ENCODE measurements at places on chromosomes 2 and 18.
A peak's percentile ranks its signal among the peaks of the same experiment; 100 is the strongest.

DNA sequence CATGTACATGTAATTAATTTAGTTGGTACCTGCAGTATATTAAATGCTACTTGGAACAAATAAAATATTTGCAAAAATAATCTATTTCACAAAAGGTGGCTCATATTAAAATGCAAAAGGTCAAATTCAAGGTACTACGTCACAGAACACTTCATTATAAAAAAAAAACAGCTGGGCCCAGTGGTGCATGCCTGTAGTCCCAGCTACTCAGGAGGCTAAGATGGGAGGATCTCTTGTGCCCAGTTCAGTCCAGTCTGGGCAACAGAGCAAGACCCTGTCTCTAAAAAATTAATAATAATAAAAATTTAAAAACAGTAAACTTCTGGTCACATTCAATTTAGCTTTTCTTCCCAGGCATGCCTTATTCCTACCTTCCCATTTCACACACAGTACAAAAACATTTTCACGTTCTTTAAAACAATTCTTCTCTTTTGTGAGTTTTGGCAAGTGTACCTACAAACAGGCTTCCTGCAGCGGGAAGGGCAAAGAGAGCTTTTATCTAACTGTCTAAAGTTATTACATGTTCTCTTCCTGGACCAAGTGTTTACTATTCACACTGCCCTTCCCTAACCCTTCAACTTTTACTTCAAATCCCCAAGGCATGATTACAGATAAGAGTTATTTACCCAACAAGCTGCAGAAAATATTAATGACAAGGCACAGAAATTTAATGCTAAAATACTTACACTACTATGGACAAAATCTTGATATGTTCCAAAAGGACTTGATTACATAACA, 10.7 kb downstream of the BAZ2B start:
- DNase-seq: no peak

GRCh38 chr2:235672720-235673119, 178.9 kb downstream of the AGAP1 start:
- DNase-seq: no peak

DNA sequence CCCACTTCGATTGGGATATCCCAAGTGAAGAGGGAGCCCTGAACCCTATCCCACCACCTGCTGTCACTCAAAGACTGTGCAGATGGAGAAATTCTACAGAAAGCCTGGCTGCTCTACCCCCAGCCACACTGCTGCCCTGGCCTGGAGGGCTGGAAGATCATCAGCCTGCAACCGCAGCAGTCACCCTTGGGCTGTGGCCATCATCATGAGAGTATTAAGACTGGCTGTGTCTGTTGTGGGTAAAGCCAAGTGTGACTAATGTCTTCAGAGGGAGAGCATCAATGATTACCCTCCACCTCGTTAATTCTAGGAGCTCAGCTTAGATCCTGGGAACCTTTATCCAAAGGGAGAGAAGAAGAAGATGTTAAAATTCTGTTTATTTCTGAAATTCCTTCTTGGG, 221.5 kb downstream of the TFCP2L1 start:
- no peak for DNase-seq

DNA sequence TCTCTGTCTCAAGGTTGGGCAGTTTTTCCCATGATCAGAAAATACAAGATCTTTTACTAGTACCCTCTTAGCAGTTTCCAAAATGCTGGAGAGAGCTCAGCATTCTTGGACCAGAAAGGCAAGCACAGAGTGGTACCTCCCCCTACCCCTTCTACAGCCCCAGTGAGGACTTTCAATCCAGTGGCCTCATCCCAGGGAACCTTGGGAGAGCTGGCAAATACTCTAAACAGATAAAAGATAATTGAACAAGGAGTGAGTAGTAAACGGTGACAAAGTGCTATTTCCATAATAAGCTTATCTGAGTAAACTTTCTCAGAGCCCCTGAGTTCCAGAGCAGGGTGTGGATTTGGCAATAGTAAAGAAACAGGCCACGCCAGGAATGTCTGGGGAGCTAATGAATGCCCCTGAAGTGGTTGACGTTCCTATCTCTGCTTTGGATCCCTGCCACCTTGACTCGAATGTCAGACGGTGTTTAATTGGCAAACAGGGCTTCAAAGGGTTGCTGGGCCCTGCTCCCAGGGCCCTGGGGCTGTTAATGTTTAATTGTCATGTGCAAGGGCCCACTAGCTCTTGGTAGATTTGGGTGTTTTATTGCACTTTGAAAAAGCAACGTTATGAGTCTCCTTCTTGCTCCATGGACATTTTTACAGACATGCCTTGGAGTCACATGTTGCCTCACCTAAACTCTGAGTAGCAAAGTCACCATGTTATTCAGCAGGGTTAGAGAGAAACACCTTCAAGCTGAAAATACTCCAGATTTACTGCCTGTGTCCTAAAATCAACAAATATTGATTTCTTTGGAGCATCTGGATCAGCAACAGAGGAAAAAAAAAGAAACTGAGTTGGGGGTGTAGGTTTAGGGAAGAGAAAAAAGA, 239.9 kb downstream of the CYRIA start:
- DNase-seq: no peak

DNA sequence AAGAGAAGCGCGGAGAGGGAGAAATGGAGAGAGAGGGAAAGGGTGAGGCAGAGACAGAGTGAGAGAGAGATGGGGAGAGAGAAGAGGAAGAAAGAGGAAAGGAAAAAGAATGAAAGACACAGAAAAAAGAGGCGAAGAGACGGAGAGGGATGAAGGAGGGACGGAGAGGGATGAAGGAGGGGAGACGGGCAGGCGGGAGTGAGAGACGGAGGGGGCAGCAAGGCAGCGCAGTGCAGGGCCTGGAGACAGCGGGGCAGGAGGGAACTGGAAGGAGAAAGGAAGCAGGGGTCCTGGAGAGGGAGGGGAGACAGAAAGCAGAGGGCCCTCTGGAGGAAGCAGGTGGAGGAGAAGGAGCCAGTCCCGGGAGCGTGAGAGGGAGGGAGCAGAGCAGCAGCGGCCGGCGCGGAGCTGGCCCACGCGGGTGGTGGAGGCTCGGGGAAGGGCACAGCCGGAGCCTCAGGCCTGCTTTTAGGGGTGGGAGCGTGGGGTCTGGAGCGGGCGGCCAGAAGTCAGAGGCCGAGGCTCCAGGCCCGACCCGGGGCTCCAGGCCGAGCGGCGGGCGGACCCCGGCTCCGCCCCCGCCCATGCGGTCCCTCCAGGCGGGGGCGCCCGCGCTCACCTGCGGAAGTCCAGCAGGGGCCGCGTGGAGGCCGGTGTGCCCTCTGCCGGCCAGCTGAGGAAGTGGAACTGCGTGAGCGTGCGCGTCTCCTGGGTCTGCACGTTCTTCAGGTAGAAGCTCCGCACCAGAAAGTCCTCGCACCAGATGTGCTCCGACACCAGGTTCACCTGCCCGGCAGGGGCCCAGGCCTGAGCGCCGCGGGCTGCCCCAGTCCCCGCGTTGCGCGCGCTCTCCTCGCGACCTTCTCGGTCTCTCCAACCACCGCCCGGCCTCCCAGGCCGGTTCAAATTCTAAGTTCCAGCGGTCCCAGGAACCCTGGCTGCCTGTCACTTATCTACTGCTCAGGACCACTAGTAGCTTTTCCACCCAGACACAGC, 14.5 kb downstream of the PTPRN start:
- peak; percentile 78 for DNase-seq

DNA sequence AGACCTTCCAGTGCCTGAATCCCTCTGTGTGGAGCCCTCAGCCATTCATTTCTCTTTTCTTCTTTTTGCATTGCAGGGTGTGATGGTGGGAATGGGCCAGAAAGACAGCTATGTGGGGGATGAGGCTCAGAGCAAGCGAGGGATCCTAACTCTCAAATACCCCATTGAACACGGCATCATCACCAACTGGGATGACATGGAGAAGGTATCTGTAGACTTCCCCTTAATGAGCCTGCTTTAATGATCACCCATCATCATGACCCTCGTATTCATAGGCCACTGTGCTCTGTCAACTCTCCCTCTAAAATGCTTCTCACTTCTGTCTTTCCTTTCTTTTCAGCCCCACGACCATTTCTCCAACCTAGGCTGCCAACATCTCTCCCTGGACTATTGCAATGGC, 9.5 kb downstream of the ACTG2 start:
- no peak for DNase-seq

DNA sequence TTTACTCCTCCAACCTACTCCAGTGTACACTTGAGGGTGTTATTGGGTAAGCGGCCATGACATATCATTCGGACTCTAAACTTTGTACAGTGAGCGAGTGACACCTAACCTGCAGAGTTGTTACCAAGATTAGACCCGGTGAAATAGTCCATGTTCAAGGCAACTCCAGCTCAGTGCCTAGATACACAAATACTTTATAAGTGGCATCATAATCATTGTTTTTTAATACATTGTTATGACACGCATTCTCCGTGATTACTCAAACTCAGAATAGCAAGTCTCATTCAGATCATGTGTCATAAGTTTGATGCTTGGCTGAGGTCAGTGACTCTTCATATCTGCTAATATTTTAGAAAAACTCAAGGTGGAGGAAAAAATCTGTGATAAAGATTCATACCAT, 597.8 kb downstream of the DCC start:
- DNase-seq: no peak

GRCh38 chr2:216920937-216921456, 61.1 kb upstream of the TNP1 start:
- DNase-seq: no peak

GRCh38 chr2:150476286-150476685, 11.2 kb downstream of the RND3 start:
- no peak for DNase-seq

DNA sequence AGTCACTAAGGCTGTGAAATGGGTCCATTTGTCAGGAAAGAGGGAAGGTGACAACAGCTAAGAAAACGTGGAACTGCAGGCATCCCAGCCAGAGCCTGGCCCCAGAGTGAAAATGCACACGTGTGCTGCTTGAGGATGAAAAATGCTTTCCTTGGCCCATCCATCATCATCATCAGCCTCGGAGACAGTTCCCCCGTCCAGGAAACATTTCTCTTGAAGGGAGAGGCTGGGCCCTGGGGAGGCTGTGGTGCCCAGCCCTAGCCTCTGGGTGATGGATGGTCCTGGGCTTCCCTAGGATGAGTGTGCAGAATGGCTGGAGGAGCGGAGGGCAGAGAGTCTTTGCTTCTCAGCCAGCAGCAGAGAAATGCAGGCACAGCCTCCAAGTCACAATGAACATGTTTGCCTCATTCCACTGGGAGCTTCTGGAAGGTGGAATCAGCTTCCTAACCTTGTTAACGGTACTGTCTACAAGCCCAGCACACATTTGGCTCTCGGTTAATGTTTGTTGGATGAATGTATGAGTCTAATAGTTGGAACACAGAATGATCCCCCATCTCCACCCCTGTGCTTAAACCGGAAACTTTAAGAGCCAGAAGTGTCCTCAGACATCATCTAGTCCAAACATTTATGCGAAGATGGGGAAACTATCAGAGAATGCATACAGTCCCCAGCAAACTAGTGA, 164.0 kb downstream of the RDH14 start:
- DNase-seq: no peak

DNA sequence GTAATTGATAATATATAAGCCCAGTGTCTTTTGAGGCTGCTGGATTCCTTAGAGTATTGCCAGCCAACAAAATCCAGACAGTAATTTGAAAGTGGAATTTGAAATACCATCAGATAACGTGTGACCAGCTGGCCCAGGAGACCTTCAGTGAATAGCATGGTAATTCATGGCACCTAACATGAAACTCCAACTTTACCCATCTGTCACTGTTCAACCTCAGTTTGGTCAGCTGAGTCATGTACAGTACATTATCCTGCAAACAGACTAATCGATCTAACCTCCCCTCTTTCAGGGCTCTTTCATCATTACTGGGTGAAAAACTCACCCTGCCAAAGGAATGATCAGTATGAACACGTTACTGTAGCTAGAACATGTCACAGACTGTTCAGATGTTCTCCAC, 230.6 kb downstream of the DOK6 start:
- DNase-seq: no peak

DNA sequence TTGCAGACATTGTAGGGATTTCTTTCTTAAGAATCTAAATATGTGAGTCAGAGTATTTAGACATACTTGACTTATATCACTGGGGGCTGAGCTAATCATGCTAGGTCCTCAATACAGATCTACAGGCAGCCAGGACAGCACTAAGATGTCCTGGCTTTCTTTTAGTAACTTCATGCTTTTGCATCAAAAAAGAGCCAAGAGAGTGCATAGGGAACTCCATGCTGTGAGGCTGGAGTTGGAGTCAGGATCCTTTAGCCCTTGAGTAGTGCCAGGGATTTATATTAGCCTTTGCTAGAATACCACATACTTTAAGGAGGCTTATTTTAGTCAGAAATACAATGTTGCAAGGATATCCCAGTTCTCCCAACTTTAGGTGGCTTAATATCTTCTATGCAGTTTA, 289.7 kb downstream of the CCDC85A start:
- no peak for DNase-seq

DNA sequence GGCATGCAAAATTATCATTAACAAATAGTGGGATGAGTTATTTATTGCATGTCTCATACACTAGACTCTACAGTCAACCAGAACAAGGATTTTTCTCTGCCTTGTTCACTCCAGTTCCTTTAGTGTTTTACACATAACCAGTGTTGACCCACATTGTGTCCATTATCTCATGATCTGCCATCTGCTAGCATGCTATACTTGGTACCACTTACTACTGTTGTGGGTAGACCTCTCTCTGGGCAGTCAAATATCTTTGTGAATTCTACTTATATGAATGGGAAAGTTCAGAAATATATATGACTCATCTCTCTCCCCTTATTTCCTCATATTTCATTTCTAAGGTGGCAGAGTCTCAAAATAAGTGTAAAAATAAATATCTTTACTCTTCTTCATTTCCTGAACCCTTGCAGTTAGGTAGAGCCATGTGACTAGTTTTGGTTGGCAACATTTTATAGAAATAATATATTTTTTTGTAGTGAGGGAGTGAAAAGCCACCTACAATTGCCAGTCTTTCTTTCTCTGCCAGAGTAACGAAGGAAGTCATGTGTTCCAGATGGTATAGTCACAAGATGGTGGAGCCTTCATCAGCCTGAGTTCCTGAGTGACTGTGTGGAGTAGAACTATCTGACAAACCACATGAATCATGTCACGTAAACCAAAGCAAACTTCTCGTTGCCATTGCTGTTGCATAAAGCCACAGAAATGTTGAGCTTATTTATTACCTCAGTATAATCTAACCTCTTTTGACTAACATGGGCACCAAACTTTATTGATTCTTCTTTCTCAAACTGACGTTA, 704.0 kb downstream of the RNF144A start:
- DNase-seq: no peak

DNA sequence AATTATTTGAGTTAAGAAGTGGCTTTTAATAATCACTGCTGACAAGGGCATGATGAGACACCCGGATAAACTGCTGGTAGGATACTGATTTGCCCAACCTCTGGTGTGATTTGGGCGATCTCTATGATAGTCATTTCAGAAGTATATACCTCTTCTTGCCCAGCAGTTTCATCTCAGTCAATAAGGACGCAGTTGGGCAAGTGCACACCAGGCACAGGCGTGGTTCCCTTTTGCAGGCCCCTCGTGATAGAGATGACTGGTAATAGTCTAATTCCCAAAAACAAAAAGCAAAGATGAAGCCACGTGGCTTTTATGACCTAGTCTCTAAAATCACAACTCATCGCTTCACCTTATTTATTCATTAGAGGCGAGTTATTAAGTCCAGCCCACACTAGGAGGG, 246.4 kb downstream of the PRKCE start:
- DNase-seq: no peak
